HL-60 (cell line): ENCODE measurements at places on chromosomes 16 and 17.

GRCh38 chr17:78539781-78540180, 37.4 kb downstream of the DNAH17 start:
- DNase-seq, result no peak

- DNase-seq, result no peak
Measured at GRCh38 chr17:47660064-47660492, 10.4 kb downstream of the KPNB1 start.

- no peak for DNase-seq
Measured at GRCh38 chr16:80144191-80144590, 396.6 kb upstream of the DYNLRB2 start.

DNA sequence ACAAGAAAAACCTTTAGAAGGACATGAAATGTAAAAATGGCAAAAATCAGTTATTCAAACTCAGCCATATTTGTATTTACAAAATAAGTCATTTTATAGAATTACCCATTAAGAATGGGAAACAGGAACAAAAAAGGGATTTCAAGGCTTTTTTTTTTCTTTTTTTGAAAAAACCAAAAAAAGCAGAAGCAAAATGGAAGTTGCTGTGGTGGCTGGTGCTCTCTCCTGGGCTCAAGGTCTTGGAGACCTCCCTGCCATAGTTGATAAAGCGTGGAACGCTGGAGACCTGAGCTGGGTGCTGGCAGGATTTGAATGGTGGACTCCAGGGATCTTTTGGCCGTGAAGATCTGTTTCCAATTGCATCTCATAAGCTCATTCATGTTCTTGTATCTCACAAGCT, 3.1 kb downstream of the PLCG2 start:
- no peak for DNase-seq

- no peak for DNase-seq
Measured at GRCh38 chr17:2751491-2751890, 2.0 kb upstream of the CCDC92B start.

DNA sequence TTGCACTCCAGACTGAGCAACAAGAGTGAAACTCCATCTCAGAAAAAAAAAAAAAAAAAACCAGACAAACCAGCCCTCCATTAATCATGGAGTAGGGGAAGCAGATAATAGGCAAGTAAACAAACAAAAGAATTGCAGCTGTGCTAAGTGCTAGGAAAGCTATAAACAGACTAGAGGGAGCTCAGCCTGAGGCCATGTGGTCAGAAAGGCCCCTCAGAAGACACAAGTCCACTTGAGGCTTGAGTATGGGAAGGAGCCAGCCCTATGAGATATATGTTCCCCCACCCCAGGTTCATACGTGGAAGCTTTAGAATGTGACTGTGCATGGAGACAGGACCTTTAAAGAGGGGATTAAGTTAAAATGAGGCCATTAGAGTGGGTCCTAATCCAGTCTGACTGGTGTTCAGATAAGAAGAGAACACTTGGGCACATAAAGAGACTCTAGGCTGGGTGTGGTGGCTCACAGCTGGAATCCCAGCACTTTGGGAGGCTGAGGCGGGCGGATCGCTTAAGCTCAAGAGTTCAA, 132.6 kb upstream of the NOL11 start:
- no peak for DNase-seq
